ENCODE measurements at places on chromosomes 3 and 15.

DNA sequence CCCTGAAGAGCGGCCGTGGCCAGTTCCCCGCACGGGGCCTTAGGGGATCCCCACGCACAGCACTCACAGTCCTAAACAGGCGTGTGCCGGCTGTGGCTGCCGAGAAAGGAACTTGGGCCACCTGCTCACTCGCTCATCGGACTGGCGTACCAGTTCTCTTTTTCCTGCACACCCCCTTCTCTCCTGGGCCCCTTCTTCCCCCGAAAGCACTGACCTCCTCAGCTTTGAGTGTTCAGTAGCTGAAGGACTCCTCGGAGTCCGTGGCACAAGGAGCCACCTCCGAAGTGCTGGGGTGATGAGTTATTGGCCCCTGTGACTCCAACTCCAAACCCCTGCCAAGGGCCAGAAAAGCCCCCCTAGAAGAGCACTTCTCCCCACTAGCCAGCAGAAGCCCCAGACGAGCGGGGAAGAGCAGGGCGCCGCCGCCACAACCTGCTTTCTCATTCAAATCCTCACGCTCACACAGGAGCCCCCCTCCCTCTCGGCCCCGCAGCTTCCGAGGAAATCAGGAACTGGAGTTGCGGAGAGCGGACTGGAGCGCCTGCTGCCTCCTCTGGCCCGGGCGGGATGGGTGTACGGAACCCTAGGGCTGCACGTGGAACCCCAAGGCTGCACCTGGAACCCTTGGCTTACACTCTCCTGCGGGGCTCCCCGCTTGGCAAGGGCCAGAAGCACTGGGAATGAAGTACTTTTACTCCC is at the start of gene PLCH1:
TSS of gene PLCH1 (minus strand) at position 446 of the 699 bp plus-strand sequence. CDS start 40,847 bp downstream, outside the sequence.
- DNase-seq, result peak; percentile 56

GRCh38 chr3:4750306-4750968 is 228.8 kb upstream of the BHLHE40 start:
- peak; percentile 91 for DNase-seq

DNA sequence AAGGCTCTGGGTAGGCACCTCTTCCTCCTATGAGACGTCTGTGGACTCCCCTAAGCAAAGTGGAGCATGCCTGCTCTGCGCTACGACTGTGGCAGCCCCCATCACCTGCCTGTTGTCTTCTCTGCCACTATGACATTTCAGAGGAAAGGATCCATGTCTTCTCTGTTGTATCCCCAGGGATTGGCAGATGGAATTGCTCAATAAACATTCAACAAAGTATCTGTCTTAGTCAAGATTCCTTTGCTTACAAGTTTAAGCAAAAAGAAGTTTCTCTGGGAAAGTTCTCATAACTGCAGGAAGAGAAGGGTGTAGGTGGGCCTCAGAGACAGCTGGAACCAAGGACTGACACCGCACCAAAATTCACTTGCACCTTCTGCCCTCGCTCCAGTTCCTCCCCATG is 34.3 kb downstream of the AMOTL2 start:
- no peak for DNase-seq

DNA sequence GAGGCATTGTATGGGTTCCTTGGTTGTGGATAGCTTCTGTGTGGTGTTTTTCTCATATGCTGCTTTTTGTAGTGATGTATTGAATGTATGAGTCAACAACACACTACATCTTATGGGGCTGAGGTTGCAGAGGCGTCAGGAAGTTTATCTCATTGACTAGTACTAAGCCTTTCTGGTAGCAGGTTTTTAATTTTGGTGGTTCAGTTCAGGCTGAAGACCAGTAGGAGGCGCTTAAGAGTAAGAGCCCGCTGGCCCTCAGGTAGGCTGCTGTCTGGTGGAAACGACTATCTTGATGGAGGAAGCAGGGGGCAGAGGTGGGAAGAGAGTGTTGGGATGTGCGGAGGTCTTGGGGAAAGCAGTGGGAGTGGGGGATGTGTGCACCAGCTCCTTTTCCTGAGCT is 62.4 kb downstream of the RTP4 start:
- no peak for DNase-seq

GRCh38 chr3:146491303-146491702 is 21.9 kb upstream of the PLSCR2 start:
- DNase-seq, result peak; percentile 30

DNA sequence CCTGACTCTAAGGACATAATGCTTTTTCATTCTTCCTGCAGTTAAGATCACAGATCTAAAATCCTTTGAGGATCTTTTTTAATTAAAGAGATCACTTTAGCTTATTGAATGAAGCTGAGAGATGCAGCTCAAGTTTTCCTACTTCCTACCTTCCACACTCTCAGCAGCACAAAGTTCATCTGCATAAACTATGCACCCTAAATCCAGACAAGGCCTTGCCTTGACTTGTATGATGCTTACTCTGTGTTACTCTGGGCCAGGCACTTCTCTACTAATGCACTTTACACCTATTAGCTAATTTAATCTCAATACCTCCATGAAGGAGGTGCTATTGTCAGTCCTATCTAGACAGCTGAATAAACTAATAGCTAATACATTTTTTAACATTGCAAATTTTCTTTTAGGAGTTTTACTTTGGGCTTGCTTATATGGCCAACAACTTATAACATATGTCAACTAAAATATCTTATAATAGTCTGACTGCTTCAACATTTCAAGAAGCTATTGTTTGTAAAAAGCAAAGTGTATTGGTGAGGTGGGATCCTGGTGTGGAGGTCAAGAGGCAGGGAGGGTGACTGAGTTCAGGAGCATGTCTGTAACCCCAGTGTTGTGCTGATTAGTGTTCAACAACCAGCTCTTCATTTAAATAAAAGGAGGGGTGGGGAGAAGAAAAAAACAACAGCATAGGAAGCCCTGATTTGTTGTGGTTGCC is 172.4 kb upstream of the ATP11B start:
- DNase-seq, result no peak

DNA sequence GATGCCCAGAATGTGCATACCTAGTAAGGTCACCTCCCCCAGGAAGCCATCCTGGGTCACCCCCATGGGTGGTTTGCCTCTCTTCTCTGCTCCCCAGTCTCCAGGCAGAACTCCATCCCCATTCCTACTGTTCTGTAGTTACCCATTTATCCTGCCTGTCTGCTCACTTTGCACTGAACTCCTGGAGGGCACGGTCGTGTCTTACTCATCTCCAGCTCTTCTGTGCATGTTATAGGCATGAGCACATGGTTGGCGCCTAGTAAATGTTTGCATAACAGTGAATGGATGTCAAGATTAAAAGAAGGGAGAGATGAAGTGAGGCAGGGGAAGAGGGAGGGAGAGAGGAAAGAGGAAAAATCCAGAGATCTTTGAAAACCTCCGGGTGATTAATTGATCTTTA is 208.4 kb upstream of the TRIM42 start:
- DNase-seq, result no peak

GRCh38 chr3:59996056-59996455 is 946.2 kb upstream of the CFAP20DC start:
- DNase-seq, result no peak

GRCh38 chr3:161559177-161559998 is 62.8 kb downstream of the OTOL1 start:
- DNase-seq, result peak; percentile 45

GRCh38 chr3:116034794-116035193 is 410.5 kb downstream of the LSAMP start:
- DNase-seq, result no peak

DNA sequence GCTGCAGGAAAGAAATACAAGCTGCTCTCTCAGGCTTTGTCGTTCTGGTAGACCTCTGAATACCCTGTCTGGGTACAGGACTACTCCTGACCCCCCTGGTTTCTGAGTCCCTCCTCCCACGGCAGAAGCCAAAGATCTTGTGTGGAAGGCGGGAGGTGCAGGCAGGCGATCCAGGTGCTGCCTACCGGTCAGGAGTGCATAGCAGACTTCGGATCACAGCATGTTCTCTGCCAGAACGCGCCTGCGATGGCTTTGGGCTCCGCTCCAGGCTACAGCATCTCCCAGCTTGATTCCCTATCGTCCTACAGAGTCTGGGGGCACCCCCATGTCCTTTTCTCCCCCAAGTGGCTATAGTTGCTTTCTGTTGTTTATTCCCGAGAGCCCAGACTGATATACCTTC is 2.5 kb upstream of the CFAP100 start:
- DNase-seq, result no peak

DNA sequence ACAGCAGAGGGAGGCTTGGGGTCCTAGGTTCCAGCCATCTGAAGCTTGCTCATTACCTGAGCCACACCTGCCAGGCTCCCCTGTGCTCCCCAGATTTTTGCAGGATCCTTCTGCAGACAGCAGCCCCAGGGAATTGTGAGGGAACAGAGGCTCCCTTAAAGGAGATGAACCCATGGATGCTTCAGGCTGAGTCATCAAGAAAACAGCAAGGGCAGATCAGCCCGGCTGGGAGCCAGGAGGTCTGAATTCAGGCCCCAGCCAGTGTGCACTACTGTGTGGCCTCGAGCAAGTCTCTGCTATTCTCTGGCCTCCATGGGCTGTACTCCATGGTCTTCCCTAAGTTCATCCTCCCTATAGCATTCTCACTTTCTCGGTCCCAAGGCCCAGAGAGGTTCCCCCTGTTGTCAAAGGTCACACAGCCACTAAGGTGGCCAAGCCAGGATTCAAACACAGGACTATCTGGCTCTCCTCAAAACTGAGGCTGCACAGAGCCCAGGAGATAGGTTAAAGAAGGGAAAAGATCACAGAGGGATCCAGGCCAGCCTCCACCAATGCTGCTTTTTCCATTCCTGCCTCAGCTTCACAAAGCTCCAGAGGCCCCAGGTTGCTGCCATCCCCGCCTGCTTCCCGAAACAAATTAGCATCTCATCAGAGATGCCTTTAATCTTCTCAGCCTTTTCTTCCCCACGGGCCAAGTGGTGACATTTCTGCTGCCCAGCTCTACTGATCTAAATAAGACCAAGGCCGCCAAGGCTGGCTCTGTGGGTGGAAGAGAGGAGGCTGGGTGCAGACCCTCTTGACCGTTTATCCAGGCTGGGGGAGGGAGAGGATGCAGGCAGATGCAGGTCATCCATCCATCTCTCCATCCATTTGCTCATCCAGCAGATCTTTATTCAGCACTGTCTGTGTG is 21.2 kb upstream of the GRIP2 start:
- DNase-seq, result peak; percentile 12

DNA sequence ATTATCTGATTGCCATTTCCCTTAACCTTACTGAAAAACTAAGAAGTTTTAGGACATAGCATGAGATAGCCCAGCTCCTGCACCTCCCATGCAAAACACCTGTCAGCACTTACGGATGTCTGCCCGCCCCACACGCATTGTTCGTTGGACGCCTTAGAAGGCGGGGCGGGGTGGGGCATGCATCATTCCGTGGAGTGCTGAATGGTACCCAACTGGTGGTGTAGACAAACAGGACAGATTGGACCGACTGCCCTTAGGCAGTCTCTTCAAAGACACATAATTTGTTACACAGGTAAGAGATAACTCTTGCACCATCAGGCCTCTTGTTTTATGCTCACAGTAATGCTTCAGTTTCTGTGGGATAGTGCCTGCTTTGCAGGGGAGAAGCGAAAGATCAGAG is 93.8 kb downstream of the SMAD6 start:
- no peak for DNase-seq

DNA sequence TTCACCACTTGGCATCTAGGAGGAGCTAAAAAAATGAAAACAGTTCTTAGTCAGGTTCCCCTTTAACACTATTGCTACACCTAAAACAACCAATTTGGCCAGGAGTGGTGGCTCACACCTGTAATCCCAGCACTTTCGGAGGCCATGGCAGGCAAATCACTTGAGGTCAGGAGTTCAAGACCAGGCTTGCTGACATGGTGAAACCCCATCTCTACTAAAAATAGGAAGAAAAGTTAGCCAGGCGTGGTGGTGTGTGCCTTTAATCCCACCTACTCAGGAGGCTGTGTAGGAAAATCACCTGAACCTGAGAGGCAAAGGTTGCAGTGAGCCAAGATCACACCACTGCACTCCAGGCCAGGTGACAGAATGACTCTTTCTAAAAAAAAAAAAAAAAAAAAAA is 124.1 kb downstream of the DGKG start:
- DNase-seq, result no peak

DNA sequence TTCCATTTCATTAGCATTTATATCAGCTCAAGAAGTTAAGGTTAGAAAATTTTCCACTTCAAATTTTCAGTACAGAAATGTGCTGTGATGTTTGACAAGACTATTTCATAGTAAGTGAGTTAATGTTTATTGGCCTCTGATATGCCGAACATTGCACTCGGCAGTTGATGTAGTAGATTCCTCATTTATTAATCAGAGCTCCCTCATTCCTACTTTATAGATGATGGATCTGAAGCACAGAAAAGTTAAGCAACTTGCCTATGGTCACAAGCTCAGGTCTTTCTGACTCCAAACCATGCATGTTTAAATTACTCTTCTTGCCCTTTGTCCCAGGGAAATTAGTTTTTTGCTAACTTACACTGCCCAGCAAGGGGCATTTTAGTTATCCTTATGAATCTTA is 92.0 kb downstream of the ATG7 start:
- peak; percentile 75 for DNase-seq

GRCh38 chr15:64029110-64029509 is 17.2 kb downstream of the DAPK2 start:
- DNase-seq, result no peak

DNA sequence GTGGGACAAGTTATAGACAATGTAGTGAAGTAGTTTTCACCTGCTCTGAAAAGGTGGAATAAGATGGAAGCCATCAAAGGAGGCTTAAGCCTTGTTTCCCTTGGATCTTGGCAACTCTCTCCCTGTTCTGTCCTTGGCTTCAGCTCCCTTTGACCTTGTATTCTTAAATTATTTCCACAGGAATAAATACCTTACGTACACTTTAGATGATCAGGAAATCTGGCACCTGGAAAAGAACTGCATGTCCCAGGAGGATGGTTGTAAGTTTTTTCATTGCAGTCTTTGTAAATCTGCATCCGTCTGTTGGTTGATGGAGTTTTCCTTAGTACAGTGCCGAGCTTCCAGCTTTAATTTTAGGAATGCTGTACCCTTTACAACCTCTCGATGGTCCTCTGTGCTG is 11.8 kb downstream of the ST6GAL1 start:
- DNase-seq, result no peak

DNA sequence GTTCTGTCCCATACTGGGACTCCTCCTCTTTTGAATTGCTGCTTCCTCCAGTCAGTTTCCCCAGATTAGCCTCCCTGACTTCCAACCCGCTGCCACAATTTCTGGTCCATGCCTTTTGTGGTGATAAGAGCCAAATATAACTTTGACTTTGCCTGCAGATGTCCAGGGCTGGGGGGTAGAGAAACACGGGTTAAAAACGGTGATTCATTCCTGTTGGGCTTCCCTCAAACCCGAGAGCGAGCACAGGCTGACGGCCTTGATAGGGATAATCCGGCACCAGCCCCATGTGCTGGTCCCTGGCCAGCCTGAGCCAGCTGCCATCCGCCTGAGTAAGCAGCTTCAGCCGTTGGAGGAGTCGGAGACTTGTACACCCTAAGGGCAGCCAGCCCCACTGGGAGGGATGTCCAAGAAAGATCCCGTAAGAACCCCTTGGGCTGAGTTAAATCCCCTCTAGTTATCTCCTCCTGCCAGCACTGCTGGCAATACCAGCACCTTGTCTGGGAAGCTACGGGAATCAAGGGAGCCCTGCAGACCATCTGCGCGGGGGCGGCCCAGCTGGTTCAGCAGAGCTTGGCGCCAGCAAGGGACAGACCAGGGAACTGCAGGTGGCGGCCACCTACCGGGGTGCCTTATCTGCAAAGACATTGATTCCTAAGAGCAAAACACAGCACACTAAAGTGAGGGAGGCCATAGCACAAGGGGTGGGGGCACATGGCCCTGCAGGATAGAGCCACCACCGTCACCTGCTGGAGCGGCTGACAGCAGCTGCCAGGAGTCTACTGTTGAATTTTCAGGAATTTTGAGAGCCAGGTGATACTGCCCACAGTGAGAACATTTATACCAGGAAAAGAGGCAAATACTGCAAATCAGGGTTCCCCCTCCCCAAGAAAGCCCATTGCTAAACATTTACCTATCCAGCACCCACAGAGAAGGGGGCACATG is 18.1 kb downstream of the CSPG4 start:
- peak; percentile 98 for DNase-seq

GRCh38 chr15:100683434-100683833 is 81.0 kb downstream of the ASB7 start:
- no peak for DNase-seq

Data from fibroblast of villous mesenchyme (primary cell).